Sciatic nerve (tissue), 2 donors: ENCODE measurements at places on chromosomes 7 and 10. TPM values are rescaled to one million over a fixed set of nuclear protein-coding genes. Genes with fewer than 3 reads are reported as not detected.

Gene NT5C3A
- 27.9 TPM for total RNA-seq

Gene AKR1C4
- total RNA-seq = not detected

Gene HNRNPH3
- 140 TPM for total RNA-seq

Gene SUGCT
- 7.2 TPM for total RNA-seq

Gene MYH16
- total RNA-seq = not detected

Gene ANKRD22
- not detected for total RNA-seq

Gene LIPF
- total RNA-seq = not detected

Gene POLR3A
- 12.6 TPM for total RNA-seq

Gene TNKS2
- total RNA-seq = 51.7 TPM

Gene RBP3
- not detected for total RNA-seq

Gene IDI2
- not detected for total RNA-seq

Gene GPNMB
- 145 TPM for total RNA-seq

Gene OR2A12
- not detected for total RNA-seq
